Activated CD4-positive, alpha-beta T cell treated with anti-CD3 and anti-CD28 coated beads, Interleukin-2, amount 10 ng/mL, durations not matched to agents 24 days and 14 days (primary cell): ENCODE measurements at places on chromosomes 16 and 17. TPM values are rescaled to one million over a fixed set of nuclear protein-coding genes. Genes with fewer than 3 reads are reported as not detected.

HOXB2 gene
- 26.0 and 28.1 TPM in 2 replicates for total RNA-seq

SBK1 gene
- 0.85 and 1.5 TPM in 2 replicates for total RNA-seq

KRTAP9-1 gene
- not detected in 2 replicates for total RNA-seq

CARD14 gene
- total RNA-seq: not detected in 2 replicates

CTDNEP1 gene
- 188 and 190 TPM in 2 replicates for total RNA-seq

- peaks cover 21% of the 10 kb centered on the region for H3K27me3 ChIP-seq
- DNase-seq: no peak
- no peaks in the 10 kb centered on the region for H3K4me1 ChIP-seq
- H3K4me3 ChIP-seq: no peak overlapping the region
- H3K36me3 ChIP-seq: no peaks in the 10 kb centered on the region
These were observed 51.8 kb upstream of the AKAP1 start for GRCh38 chr17:57033296-57033695.

- H3K4me1 ChIP-seq: no peaks in the 10 kb centered on the region
- no peak for DNase-seq
- H3K36me3 ChIP-seq: no peaks in the 10 kb centered on the region
- no peak overlapping the region for H3K27ac ChIP-seq
These were observed 37.4 kb upstream of the NLRP1 start for GRCh38 chr17:5621729-5622128.

DNA sequence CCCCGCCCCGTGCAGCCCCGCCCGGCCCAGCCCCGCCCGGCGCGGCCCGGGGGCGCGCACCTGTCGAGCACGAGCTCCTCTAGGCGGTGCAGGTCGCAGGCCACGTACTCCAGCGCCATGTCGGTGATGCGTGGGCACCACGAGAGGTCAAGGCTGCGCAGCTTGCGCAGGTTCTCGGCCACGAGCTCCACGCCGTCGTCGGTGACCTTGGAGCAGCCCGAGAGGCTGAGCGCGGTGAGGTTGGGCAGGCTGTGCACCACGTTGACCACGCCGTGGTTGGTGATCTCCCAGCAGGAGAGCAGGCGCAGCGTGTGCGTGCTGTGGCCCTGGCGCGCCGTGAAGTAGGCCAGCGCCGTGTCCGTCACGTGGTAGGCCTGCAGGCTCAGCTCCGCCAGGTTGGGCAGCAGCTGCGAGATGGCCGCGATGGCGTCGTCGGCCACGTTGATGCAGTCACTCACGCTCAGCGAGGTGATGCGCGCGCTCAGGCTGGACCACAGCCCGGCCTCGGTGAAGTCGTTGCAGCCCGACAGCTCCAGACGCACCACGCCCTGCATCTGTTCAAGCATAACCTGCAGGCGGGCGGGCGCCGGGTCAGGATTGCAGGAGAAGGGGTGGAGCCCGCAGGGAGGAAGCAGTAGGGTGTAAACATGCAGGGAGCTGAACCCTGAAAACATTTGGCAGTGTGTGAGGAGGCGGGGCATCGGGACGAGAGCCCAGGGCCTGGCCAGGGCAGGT is 5.3 kb upstream of the WDR24 start:
- no peaks in the 10 kb centered on the region for H3K36me3 ChIP-seq
- DNase-seq: peak; percentile 92
- peak overlapping the region; percentile 85 for H3K4me3 ChIP-seq
- peaks cover 15% of the 10 kb centered on the region for H3K4me1 ChIP-seq
- H3K27me3 ChIP-seq: peaks cover 20% of the 10 kb centered on the region

DNA sequence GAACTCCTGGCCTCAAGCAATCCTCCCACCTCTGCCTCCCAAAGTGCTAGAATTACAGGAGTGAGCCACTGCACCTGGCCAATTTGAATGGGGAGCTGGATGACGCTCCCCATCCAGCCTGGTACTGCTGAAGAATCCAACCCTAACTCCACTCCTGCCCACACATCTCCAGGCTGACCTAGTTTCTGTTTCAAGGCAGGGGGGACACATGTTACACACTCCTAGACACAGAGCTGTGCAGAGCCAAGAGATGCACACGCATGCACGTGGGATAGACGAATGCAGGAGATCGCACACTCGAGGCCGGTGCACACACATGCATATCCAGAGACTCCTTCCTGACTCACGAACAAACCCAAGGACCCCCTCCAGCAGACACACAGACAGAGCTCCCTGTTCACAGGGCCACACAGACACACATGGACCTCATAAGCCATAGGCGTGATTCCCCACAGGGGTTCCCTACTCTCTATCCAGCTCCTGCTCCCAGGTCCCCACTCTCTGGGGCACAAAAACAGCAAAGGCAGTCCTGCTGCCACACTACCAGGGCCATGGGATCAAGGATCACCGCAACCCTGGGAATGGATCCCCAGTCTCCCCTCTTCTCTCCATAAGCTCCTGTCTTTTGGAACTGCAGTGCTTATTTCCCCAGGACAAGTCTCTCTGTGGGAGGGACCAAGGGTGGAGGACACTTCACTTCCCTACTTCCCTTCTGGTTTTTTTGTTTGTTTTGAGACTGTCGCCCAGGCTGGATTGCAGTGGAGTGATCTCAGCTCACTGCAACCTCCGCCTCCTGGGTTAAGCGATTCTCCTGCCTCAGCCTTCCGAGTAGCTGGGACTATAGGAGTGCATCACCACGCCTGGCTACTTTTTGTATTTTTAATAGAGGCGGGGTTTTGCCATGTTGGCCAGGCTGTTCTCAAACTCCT is 14.4 kb downstream of the EPOP start:
- no peak overlapping the region for H3K27ac ChIP-seq
- no peak for DNase-seq
- H3K36me3 ChIP-seq: no peaks in the 10 kb centered on the region
- peaks cover 4% of the 10 kb centered on the region for H3K4me1 ChIP-seq
- no peak overlapping the region for H3K4me3 ChIP-seq
